ENCODE measurements at places on chromosomes 13 and 19. TPM values are rescaled to one million over a fixed set of nuclear protein-coding genes. Genes with fewer than 3 reads are reported as not detected.

DNA sequence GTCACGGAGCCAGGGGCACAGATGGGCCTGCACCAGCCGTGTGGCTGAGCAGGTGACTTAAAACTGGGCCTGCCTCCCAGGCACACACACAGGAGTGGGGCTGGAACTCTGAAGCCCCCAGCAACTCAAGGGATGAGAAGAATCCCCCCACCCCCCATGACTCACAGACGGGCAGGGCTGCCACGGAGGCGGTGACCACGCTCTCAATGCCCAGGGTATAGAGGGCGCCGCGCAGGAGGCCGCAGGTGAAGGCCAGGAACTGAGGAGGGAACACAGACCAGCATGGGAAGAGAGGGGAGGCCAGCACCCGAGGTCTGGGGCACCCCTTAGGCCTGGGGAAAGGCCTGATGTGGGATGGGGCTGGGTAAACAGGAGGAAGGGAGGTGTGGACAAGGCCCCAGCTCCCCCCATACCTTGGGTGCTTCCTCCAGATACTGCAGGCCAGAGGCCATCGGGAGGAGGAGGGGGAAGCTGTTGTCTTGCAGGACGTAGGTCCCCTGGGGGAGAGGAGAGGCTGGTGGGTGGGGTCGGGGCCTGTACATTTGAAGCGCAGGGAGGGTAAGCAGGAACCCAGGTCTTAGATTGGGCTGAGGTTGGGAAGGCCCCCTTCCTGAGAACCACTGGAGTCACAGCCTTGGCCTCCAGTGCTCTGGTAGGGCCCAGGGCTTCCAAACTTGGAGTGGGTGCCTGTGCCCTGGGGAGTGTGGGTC, 3.1 kb upstream of the NKPD1 start:
- no peak for DNase-seq

- DNase-seq: no peak
These were observed 1.4 kb upstream of the ZNF584 start for GRCh38 chr19:58406818-58407657.

HMG20B gene
- 61.1 TPM for total RNA-seq

FGF14 gene
- not detected for total RNA-seq

FBL gene
- total RNA-seq: 55.9 TPM

CEACAM16 gene
- not detected for total RNA-seq

DNA sequence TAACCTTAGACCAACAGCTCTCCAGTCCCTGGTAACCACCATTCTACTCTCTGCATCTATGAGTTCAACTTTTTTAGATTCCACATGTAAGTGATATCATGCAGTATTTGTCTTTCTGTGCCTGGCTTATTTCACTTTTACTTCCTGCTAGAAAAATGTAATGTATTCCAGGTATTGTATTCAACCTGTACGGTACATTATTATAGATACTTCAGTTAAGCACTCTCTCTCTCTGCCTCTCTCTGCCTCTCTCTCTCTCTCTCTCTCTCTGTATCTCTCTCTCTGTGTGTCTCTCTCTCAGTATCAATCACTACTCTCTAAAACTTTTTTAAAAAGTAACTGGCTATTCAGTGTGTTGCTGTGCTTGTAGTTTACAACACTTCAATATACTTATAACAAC, 8.4 kb downstream of the DACH1 start:
- DNase-seq: no peak

PTPRS gene
- total RNA-seq: 21.1 TPM

- DNase-seq: no peak
These were observed 18.1 kb downstream of the DDX39A start for GRCh38 chr19:14400951-14401431.

DNA sequence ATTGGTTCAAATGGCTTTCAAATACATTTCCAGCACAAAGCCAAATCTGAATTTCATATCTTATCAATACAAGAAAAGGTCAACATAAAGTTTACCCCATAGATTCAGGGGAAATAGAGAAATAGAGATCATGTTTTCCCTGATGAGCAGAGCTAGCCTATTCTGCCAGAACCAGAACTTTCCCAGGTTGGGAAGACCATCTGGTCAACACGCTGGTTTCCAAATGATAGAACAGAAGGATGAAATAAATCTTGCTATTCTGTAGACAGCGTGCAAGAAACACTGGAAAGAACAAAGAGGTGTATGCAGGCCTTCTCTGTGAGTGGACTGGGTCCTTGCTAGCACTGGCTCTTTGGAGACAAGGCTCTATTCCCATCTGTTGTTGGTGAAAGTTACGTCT, 350.6 kb downstream of the NDFIP2 start:
- DNase-seq: no peak

GSX1 gene
- not detected for total RNA-seq
